Occipital lobe (tissue), 3 donors: ENCODE measurements at places on chromosomes 16 and 17. TPM values are rescaled to one million over a fixed set of nuclear protein-coding genes. Genes with fewer than 3 reads are reported as not detected.

Gene RDM1
- 0.62 TPM for total RNA-seq

Gene C16orf96
- total RNA-seq: not detected

Gene ZP2
- total RNA-seq: not detected

Gene TOP2A
- 24.0 TPM for total RNA-seq

Gene PCYT2
- total RNA-seq: 24.5 TPM

Gene RHBDL3
- 1.6 TPM for total RNA-seq

Gene TP53TG3C
- not detected for total RNA-seq

Gene OR3A3
- not detected for total RNA-seq

Gene CA10
- total RNA-seq: 5.0 TPM

Gene ASPA
- total RNA-seq: 1.4 TPM

Gene RNF40
- 80.0 TPM for total RNA-seq

Gene MT1G
- total RNA-seq: not detected

Gene CPSF4L
- total RNA-seq: not detected

Gene TNFRSF13B
- total RNA-seq: not detected

Gene FOXC2
- total RNA-seq: 0.62 TPM

Gene ZNF200
- total RNA-seq: 17.9 TPM

Gene GSE1
- 18.4 TPM for total RNA-seq

Gene MPP3
- 27.1 TPM for total RNA-seq

Gene ETV4
- total RNA-seq: 1.4 TPM

Gene ZG16
- total RNA-seq: not detected

Gene PRAC2
- total RNA-seq: not detected

Gene CARD14
- total RNA-seq: 0.31 TPM

Gene EIF3C
- 93.7 TPM for total RNA-seq
